ENCODE measurements at places on chromosomes 6 and 20.

DNA sequence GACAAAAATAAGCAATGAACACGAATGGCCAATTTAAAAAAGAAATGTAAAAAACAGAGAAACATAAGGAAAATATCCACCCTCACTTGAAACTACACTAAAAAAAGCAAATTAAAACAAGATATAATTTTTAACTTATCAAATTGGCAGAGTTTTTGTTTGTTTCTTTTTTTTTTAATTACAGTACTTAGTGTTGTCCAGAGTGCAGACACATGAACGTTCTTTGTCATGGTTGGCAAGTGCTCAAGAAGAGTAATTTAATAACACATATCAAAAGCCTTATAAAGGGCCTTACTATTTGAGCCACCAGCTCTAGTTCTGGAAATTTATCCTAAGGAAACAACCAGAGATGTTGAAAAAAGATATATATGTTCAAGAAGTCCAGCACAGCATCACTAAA lies 142.3 kb downstream of the ATXN1 start:
- no peak for DNase-seq

DNA sequence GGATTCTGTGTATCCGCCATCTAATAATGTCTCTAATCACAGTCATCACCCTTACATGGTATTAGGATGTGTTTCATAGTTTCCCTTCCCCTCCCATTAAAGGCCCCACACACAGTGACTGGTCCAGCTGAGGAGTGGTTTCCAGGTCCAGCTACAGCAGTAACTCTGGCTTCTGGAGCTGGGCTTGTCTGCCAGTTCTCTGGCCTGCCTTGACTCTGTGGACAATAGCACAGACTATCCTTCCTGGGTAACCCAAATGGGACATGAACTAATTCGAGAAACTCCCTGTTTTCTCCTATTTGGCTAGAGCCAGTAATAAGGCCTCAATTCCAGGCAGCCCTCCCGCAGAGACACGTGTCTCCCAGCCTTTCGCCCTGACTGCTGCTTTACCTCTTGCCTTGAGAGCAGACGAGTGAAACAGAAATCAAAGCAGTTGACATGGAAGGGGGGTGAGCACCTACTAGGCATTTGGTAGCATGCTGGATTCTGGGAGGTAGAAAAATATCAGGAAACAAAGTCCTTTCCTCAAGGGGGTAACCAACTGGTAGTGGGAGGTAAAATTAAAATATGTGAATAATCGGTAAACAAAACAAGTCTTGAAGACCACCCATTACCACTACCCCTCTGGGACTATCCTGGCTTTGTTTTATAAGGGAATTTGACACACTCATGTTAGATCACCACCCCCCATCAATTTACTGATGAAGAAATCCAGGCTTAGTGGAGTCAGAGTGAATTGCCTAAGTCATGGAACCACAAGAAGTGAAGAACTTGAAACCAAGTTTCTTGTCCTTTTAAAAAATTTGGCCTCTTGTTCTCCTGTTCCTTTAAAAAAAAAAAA lies 1.2 kb downstream of the TRAF3IP2 start:
- no peak for DNase-seq

- DNase-seq = no peak
Observed at GRCh38 chr6:116244284-116244683, 9.6 kb downstream of the TSPYL4 start.

- no peak for DNase-seq
Observed at GRCh38 chr6:878179-878578, 185.2 kb upstream of the EXOC2 start.

GRCh38 chr20:24648919-24649318 lies 179.5 kb downstream of the SYNDIG1 start:
- no peak for DNase-seq

DNA sequence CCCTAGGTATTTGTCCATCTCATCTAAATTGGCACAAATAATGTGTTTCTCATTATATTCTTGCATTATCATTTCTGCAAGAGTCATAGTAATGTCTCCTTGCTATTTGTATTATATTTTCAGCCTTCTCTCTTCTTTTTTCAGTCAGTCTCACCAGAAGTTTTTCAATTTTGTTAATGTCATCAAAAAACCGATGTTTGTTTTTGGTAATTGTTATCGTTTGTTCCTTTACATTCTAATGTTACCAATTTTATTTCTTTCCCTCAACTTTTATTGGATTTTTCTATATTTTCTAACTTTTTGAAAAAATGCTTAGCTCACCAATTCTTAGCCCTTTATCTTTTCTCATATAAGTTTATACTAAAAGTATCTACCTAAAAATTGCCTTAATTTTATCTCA lies 82.2 kb upstream of the NRSN1 start:
- DNase-seq = no peak

- no peak for DNase-seq
Observed at GRCh38 chr20:20010639-20011500, 6.3 kb upstream of the NAA20 start.

- no peak for DNase-seq
Observed at GRCh38 chr6:157879873-157880254, 56.8 kb downstream of the SNX9 start.

DNA sequence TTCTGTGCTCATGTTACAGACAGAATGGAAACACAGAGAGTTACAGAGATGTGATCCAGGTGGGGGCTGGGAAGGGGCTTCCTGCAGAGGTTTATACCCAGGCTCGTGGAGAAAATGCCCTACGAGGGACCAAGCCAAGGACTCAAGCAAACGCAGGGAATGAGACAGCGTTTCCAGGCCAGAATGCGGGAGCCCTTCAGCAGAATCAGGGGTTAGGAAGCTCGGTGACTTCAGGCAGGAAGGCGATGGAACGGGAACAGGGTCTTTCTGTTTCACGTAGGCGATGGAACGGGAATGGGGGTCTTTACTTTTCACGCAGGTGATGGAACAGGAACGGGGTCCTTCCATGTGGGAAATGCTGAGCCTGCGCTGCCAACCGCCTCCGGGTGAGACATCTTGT lies 82.6 kb downstream of the THBS2 start:
- DNase-seq = no peak

DNA sequence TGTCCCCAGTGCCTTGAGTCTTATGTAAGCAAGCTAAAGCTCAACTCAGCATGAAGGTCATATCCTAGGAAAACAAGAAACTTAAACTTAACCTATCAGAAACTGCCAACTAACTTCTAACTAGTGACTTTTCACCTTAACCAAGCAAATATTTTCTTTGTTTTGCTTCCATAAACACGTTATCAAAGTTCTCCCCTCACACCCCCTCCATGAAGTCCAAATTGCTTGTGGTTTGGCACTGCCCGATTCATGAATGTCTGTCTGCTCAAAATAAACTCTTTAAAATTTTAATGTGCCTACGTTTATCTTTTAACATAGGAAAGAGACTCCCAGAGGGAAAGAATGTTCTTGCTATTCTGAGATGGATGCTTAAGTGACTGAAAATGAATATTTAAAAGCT lies 34.9 kb downstream of the GSTA2 start:
- DNase-seq = no peak

GRCh38 chr20:62536871-62537401 lies 61.1 kb upstream of the GATA5 start:
- DNase-seq = no peak

- no peak for DNase-seq
Observed at GRCh38 chr20:48830826-48831318, 3.1 kb upstream of the PREX1 start.

- DNase-seq = no peak
Observed at GRCh38 chr20:48567145-48567544, 260.7 kb downstream of the PREX1 start.

Data from stimulated activated CD4-positive, alpha-beta T cell treated with anti-CD3 and anti-CD28 coated beads, Interleukin-1b, Interleukin-23, amount 100 ng/mL, for 1 hour (primary cell).